Hematopoietic multipotent progenitor cell treated with erythropoietin and hydrocortisone succinate and interleukin-3 and kit ligand, for 15 days (in vitro differentiated cells): ENCODE measurements at places on chromosomes 6 and 20.

- peak; percentile 96 for DNase-seq
These were observed 34.5 kb downstream of the SHLD1 start for GRCh38 chr20:5784735-5785134.

- DNase-seq = peak; percentile 37
These were observed 96.8 kb upstream of the NFATC2 start for GRCh38 chr20:51639206-51639832.

- DNase-seq = no peak
These were observed 107.3 kb downstream of the PRND start for GRCh38 chr20:4828830-4829513.

DNA sequence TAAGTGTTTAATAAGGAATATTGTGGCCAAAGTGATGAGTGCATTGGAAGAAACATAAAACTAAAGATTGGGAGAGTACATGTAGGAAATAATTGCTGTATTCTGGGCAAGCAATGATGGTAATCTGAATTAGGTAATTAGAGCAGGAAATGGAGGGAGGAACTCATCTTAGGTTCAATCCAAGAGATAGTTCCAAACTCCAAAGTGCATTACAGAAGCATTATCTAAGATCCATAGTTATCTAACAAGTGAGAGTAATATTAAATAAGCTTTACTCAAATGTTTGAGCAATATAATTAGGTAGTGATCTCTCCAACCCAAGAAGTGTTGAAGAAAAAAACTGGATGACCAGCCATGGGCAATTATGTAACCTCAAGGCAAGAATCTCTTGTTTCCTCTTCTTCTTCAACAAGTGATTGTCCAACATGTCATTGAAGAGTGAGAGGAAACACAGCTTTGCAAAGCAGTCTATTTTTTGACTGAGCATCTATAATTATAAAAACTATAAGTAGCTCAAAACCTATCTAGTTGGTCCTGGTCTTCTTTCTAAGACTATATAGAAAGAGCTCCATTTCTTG is 181.2 kb upstream of the TNFAIP3 start:
- no peak for DNase-seq

GRCh38 chr20:1083431-1084080 is 34.8 kb upstream of the PSMF1 start:
- no peak for DNase-seq
